ENCODE measurements at places on chromosomes 2 and 18.

- no peak for DNase-seq
These were observed 181.4 kb downstream of the MYO5B start for GRCh38 chr18:50013363-50014138.

- peak; percentile 60 for DNase-seq
These were observed 3.7 kb downstream of the HDAC4 start for GRCh38 chr2:239396881-239397681.

DNA sequence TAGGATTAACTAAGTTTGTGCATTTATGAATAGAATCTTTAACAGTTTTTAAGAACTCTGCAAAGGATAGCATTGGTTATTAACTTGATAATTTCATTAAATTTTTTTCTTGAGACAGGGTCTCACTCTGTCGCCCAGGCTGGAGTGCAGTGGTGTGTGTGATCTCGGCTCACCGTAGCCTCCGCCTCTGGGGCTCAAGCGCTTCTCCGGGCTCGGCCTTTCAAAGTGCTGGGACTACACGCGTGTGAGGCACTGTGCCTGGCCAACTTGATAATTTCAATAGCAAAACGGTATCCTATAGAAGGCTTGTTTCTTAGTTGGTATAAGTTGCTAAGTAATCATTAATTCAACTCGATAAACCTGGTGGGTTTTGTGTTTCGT is 38.0 kb downstream of the ADNP2 start:
- no peak for DNase-seq

DNA sequence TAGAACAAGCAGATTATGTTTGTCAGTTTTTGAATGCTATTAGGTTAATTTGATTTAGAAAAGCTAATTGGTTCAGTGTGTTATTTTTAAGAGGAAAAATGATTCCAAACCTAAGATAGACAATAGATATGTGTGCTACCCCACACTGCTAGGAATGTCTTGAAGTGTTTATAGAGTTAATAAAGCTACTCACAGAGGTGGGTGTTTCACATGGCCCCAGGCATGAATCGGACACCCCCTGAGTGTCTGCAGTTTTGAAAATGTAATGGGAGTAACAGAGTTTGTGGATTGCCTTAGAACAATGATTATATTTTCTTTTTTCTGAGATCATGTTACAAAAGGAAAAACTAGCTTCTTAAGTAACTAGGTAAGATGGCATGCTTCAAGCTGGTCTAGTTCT is 348.3 kb downstream of the ADCYAP1 start:
- no peak for DNase-seq

GRCh38 chr2:197181491-197181890 is 129.1 kb downstream of the ANKRD44 start:
- no peak for DNase-seq

GRCh38 chr2:88628571-88628939 is 1.3 kb upstream of the EIF2AK3 start:
- no peak for DNase-seq

- no peak for DNase-seq
These were observed 91.2 kb downstream of the TAF4B start for GRCh38 chr18:26317398-26317797.

GRCh38 chr2:26875065-26875634 is 27.2 kb downstream of the DPYSL5 start:
- no peak for DNase-seq

DNA sequence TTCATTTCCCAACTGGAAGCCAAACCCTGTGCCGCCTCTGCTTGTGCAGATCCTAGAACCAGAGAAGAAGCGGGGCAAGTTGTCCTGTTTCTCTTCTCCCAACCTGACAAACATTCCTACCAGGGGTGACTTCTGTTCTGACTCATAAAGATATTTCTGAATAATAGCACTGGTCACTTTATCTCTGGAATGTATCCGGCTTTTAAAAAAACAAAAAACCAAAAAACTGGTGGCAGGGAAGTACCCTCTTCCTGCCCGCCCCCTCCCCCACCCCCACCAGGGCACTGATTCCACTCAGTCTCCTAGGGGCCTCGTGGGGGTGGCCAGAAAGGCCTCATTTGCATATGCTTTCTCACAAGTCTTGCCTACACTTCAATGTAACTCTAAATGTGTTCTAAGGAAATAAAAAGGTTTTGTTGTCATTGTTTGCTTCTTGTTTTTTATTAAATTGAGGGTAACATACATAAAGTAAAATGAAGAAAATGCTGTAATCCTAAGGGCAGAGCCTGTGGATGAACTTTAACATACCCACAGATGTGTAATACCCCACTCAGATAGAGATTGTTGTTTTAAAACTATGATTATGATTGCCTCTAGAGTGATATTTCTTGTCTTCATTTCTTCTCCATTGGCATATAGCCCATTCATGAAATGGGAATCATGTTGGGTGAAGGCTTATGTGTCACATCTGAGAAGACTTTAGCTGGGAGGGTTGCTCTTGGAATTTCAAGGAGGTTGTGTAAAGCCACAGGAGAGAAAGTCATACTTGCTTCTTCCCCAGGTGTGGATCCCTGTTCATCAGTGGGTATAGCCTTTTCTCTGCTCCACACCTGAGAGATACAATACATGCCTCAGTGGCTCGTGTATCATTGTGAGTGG is 5.3 kb upstream of the FOSL2 start:
- DNase-seq: no peak

GRCh38 chr18:7681298-7681697 is 114.2 kb downstream of the PTPRM start:
- DNase-seq: no peak
